HFFc6 (cell line): ENCODE measurements at places on chromosomes 7 and 10. TPM values are rescaled to one million over a fixed set of nuclear protein-coding genes. Genes with fewer than 3 reads are reported as not detected.

DNA sequence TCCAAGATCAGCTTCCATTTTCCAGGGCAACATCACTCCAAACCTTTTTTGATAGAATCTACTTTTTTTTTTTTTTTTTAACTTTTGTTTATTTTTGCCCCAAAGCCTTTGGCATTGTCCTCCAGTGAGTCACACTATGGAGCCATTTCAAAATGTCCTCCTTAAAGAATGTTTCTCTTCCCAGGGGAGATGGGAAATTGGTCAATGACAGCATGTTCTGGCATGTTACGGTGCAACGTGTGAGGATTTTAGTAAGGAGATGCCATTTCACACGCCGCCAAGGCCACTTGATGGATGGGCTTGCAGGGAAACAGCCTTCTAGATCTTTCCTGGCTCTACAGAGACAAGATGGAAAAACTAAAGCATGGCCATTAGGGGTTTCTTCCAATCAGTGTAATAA lies 30.7 kb upstream of the TRIL start:
- H3K4me3 ChIP-seq = peak overlapping the region; percentile 54
- H3K27ac ChIP-seq = peak overlapping the region; percentile 92
- H3K36me3 ChIP-seq = peaks cover 4% of the 10 kb centered on the region; the same call in 1 of the 2 replicates
- H3K27me3 ChIP-seq = peaks cover 2% of the 10 kb centered on the region; the same call in 1 of the 2 replicates
- peaks cover 66% of the 10 kb centered on the region for H3K4me1 ChIP-seq
- DNase-seq = peak; percentile 90

GRCh38 chr10:76357726-76358415 lies 926.4 kb downstream of the LRMDA start:
- H3K4me1 ChIP-seq = peaks cover 38% of the 10 kb centered on the region
- 0 out of 2 replicates have a peak, but pooled peaks cover 1% of the 10 kb centered on the region for H3K27me3 ChIP-seq
- H3K4me3 ChIP-seq = no peak overlapping the region

DNA sequence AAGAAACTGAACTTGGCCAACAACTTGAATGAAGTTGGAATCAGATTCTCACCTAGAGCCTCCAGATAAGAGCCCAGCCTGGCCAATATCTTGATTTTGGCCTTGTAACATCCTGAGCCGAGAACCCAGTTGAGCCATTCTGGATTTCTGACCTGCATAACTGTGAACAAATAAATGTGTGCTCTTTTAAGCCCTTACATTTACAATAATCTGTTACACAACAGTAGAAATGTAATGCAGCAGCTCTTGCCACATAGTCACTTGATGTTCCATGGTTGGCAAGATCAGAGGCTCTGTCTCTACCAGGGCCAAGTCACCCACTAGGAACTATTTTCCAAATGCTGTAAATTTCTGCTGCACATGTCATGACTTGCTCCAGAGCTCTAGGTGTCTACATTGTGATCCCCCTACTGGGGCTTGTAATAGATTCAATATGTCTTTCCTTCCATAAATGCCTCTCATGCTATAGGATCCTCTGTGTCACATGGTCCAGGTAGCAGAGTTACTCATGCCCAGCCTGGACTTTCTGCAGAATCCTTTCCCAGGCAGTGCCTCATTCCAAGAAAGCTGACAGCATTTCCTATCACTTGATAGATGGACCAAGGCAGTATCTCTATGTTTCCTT lies 11.4 kb upstream of the RBM20 start:
- no peak overlapping the region for H3K4me3 ChIP-seq
- peaks cover 15% of the 10 kb centered on the region for H3K27me3 ChIP-seq
- no peak overlapping the region for H3K27ac ChIP-seq
- H3K36me3 ChIP-seq = no peaks in the 10 kb centered on the region
- DNase-seq = no peak

DNA sequence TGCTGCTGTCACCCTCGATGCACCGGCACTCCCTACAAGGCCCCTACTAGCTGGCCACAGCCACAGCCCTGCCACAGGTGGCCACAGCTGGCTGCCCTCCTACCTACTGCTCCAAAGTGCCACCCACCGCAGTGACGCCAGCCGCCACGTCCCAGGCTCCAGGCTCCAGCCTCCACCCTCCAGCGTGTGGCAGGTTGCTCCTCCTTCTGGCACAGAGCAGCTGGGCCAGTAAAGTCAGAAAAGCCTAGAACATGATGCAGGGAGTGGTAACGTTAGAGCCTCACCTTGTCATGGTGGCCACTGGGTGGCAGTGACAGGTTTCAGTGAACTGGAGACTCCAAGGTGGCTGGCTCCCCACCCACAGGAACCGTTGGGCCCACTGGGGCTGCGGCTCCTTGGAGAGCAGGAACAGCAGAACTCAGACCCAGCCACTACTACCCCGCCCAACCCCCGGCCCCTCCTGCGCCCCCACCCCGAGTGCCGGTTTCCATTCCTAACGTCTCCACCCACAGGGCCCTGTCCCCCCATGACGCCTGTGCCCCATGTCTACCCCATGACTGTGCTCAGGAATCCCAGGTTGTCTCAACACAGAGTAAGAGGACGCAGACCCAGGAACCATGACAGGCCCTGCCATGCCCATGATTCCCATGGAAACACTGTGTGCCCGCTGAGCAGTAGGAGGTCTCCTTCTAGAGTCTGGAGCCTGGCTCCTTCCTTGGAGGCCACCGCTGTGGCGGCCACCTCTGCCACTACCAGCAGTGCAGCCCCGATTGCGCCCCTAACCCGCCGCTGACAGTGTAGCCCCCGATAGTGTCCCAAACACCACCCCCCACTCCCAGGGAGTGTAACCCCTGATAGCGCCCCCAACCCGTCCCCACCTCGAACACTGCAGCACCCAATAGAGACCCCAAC lies 52.3 kb upstream of the ZNF33B start:
- DNase-seq = no peak
- peaks cover 5% of the 10 kb centered on the region; the same call in 1 of the 2 replicates for H3K27me3 ChIP-seq
- H3K4me1 ChIP-seq = no peaks in the 10 kb centered on the region
- H3K36me3 ChIP-seq = no peaks in the 10 kb centered on the region
- H3K4me3 ChIP-seq = no peak overlapping the region

DNA sequence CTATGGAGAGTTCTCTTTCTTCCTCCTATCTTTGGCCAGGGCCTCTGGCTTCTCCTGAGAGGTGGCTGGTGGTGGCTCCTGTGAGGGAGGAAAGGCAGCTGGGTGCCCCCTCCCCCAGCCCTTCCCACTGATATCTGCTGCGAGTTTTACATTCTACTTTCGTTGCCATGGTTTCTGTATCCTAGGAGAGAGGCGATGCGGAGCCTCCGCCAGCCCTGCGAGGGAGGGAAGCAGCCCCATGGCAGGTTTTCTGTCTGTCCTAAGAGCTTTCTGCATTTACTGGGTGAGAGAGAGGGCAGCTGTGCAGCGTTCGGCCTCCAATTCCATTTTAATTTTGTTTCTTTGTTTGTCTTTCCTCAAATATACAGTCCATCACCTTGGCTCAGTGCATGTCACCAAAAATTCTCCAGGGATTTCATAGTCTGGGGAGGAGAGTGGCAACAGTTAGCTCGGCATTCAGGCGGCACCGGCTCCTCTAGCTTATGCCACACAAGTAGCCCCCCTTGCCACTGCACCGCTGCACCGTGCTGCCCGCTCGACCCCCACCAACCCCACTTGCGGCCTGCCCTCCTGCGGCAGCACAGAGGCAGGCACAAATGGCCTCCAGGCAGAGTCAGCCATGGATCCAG lies 20.4 kb downstream of the DNAJB12 start:
- peaks cover 31% of the 10 kb centered on the region for H3K4me1 ChIP-seq
- H3K4me3 ChIP-seq = no peak overlapping the region
- H3K27me3 ChIP-seq = peaks cover 8% of the 10 kb centered on the region

- H3K4me1 ChIP-seq = peaks cover 80% of the 10 kb centered on the region
- H3K36me3 ChIP-seq = peaks cover 4% of the 10 kb centered on the region; the same call in 1 of the 2 replicates
- peak; percentile 92 for DNase-seq
- H3K27me3 ChIP-seq = no peaks in the 10 kb centered on the region; the same call in 1 of the 2 replicates
These were observed 25.2 kb upstream of the ITGB1 start for GRCh38 chr10:32982911-32983909.

DNA sequence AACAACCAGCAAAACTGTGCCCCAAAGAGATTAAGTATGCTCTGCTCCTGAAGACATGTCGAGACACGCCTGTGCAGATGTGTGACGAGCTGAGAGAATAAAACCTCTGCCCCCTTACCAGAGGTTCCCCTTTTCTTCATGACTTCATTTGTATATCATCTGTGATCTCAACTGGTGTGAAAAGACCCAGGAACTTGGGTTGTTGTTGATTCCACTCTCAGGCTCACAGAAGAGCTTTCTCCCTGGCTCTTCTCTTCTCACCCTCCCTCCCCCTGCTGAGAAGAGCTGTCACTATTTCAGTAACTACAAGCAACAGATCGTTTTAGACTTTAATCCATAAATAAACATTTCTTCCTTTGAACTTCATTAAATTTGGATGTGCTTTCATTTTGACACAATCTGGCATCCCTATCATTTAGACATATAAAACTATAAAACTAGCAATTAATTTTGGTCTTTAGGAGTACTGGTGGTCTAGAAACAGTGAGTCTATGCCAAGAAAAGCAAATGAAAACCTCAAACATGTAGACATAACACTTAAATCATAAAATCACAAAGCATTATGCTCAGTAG lies 179.3 kb upstream of the FZD8 start:
- no peak overlapping the region for H3K4me3 ChIP-seq
- no peak for DNase-seq
- no peak overlapping the region for H3K27ac ChIP-seq
- no peaks in the 10 kb centered on the region for H3K36me3 ChIP-seq
- peaks cover 9% of the 10 kb centered on the region for H3K27me3 ChIP-seq

DNA sequence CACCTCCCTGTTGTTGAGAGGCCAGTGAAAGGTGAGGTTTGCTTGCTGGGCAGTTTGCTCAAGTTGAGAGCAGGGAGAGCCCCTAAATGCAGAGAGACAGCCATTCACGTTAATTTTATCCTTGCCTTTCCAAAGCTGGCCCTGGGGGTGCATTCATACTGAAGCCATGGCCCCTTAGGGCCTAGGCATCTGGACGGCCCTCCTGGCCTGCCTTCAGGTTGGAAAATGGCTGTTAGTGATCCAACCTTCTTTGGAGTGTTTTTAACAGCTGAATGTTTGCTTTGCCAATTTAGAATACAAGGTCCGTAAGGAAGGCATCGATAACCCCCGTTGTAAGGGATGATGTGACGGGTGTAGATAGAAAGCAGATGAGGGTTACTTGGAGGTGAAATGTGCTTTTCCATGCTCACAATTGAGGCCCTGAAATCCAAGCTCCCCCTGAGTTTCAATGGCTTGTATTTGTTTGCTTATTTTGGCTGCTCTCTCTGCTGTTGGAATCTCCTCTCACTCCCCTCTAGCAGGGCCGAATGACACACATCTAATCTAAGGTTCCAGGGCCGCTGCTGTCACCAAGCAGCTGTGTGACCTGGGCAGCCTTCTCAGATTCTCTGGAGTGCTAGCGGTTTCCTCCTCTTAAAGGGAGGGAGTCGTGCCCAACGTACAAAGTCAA lies 171.6 kb upstream of the MKI67 start:
- H3K27me3 ChIP-seq = no peaks in the 10 kb centered on the region
- H3K4me3 ChIP-seq = no peak overlapping the region
- H3K4me1 ChIP-seq = no peaks in the 10 kb centered on the region
- no peak for DNase-seq
- no peaks in the 10 kb centered on the region for H3K36me3 ChIP-seq
- no peak overlapping the region for H3K27ac ChIP-seq

ANK3 gene
- total RNA-seq = not detected in 2 replicates
